ENCODE measurements at places on chromosomes 1 and 21.

GRCh38 chr1:46522969-46523320 is 28.5 kb downstream of the KNCN start:
- DNase-seq = no peak

DNA sequence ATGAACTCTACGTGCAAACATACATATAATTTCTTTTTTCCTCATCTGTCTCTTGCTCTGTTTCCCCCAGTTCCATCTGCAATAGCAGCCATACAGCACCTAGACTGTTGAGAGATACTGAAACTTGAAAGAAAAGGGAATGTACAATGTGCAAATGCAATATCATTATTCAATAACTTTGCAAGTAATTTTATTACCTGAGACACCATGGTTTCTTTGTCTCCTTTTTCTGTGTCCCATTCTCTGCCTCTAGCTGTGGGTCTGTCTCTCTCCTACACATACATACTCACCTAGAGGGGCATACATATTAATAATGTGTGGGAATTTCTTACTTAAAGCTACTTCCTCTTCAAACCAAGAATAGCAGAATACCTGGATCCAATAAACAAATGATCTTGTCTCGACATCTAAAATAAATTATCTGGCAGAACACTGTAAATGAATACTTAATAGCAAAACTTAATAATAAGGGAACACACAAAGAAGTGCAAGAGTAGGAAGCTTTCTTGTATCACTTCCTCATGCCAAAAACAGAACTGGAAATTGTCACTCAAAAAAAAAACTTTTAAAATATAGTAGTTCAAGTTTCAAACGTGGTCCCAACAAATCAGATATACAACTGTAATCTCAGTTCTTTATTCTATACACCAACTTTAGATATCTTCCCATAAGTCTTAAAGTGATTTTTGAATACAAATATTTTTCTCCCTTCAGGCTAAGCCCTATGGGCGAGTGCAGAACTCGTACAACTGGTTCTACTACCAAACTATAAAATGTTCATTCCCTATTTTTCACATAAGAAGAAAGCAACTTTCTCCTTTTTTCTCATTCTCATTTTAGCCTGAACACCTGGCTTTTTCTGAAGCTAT is 194.6 kb downstream of the NRIP1 start:
- DNase-seq = no peak

DNA sequence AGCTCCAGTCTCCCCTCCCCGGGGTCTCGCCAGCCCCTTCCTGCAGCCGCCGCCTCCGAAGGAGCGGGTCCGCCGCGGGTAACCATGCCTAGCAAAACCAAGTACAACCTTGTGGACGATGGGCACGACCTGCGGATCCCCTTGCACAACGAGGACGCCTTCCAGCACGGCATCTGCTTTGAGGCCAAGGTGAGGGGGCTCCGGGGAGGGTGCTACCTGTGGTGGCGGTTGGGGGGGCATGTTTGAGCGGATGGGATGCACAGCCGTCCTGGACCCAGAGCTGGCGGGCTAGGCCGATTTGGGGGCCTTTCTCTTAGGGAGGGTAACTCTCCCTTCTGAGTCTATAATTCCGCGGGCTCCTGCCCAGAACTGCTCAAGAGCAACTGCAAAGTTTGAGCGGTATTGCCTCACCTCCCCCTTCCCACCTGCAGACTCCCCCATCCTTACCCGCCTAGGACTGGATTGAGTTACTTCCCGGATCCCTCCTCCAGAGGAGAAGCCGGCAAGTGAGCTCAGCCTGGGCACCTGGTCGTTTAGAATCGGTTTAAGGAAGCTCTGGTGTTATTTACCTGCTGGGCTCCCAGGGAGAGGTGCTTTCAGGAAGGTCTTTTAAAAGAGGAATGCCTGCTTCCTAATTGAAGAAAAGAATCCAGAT is 730 bp downstream of the NOS1AP start:
- no peak for DNase-seq

DNA sequence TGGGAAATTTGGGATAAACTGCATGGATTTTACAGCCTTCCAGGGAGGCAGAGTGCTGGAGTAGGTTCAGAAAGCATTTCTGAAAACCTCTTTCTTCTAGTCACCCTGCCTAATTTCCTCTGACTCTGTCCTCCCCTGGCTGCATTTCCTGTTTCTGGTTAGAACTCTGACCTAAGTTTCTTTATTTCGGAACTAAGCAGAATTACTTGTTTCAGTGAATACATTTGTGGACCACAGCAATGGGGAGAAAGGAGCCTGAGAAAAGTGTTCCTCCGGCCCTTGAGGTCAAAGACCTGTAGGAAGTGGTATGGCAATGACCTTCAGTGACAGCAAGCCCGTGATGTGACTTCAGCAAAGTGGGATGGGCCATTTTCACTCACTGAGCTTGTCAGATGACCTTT is 173.4 kb upstream of the RUNX1 start:
- DNase-seq = no peak

GRCh38 chr1:200228486-200228885 is 181.3 kb downstream of the ZNF281 start:
- DNase-seq = no peak

- no peak for DNase-seq
Observed at GRCh38 chr1:31624731-31625514, 7.4 kb downstream of the HCRTR1 start.

DNA sequence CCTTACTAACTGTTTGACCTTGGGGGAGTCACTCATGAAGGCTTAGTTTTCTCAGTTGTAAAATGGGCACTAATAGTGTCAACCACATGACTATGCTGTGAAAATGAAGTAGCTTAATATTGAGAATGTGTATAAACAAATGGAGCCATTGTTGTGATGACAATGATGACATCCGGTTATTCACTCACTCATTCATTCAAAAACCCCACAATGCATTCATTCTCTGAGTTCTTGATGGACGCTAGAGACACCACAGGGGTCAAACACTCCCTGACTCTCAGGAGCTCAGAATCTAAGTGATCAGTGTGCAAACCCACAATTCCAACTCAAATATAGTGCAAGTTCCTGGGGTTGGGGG is 138.9 kb downstream of the FOXD2 start:
- DNase-seq = no peak
